ENCODE measurements at places on chromosomes 3 and 15.

DNA sequence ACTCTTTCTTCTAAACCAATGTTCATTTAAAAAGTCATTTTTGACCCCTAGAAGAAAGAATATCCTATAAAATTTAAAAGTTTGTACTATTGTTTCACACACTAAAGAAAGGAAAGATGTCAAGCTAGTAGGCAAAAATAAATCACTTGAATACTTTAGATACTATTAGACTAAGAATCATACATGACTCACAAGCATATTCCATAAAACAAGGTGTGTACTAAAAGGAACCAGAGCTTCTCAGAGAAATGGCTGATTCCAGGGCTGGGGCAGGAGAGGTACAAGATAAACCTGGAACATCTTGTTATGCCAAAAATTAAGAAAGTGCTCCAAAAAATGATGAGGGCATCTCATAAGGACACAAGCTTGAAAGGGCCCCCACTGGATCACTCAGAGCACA is 8.7 kb downstream of the DLG1 start:
- DNase-seq: no peak

GRCh38 chr3:109072194-109072593 is 45.7 kb downstream of the MORC1 start:
- no peak for DNase-seq

GRCh38 chr15:52728899-52729298 is 49.7 kb upstream of the ATOSA start:
- DNase-seq: peak; percentile 37

DNA sequence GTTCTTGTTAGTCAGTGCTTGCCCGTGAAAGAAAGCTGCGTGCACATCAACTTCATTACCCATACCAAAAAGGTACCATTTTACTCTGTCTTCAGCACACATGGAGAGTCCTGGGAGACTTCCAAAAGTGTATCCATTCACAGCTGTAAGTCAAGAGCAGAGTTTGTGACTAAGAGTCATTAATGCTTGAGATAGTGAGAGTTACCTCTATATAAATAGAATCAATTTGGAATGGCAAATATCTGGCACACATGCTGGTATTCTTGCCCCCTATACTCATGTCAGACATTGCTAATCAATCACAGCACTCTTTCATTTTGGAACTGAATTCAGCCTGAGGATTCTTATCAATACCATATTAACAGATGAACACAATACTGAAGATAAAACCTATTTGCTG is 14.2 kb downstream of the CP start:
- DNase-seq: no peak

GRCh38 chr15:31269816-31270575 is 56.6 kb upstream of the KLF13 start:
- DNase-seq: no peak

GRCh38 chr3:11385326-11385725 is 113.1 kb downstream of the ATG7 start:
- no peak for DNase-seq

DNA sequence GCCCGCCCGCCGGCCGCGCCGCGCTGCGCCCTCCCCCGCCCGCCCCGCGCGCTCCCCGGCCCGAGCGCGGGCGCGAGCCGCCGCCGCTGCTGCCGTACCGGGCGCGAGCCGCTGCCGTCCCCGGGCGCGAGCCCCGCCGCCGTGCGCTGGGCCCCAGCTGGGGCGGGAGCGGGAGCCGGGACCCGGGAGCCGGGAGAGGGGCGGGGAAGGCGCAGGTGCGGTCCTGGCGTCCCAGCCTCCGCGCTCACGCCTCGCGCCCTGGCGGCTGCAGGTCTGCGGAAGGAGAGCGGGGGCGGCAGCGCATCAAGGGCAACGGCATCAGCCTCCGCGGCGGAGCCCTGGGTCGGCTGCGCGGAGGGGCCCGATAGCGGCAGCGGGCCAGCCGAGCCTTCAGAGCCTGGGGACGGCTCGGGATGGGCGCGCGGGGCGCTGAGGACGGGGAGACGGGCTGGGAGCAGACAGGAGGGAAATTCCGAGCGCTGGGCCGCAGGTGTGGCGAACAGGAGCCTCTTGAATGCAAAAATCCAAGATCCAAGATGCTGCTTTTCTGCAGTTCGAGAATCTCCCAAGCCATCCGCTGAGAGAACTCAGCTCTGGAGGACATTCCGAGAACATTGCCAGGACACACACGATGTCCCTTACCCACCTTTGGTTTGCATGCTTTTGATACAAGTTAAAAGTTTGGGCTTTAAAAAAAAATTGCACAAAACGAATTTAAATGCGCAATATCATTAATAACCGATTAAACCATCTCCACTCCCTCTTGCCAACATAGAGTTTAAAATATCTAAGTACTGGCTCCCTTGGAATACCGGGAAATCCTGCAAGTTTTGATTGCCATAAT is 251.1 kb downstream of the TJP1 start:
- no peak for DNase-seq

DNA sequence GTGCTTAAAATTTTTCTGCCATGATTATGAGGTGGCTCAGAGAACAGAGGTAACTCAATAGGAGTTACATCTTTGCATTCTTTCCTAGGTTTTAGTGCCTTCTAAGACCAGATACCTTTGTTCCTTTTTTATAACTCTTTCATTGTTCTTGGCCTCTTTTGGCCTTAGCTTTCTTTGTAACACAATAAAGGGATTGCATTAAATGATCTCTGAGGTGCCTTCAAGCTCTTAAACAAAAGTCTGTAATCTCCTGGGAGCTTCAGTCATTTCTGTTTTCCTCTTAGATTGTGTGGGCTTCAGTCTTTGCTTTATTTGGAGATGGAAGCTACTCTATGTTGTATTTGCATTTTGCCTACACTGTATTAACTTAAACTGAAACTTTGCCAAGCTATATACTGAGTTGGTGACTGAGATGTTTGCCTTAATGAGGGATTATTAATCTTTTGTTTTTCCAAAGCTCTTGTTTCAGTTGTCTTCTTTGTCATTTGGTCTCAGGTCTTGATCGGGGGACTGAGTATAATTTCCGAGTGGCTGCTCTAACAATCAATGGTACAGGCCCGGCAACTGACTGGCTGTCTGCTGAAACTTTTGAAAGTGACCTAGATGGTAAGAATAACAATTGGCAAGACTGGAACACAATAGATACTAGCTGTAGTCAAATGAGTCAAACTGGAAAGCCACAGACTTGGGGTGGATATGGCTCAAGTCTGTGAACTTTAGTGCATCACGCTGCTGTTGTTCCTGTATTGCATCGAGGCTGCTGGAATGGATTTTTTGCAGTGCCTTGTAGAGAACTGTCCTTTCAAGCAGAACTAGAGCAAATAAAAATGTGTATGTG is 110.3 kb downstream of the HCN4 start:
- no peak for DNase-seq

- no peak for DNase-seq
Measured at GRCh38 chr15:71455107-71455506, 339.8 kb downstream of the THSD4 start.

GRCh38 chr15:70091726-70092463 is 5.8 kb downstream of the TLE3 start:
- no peak for DNase-seq

DNA sequence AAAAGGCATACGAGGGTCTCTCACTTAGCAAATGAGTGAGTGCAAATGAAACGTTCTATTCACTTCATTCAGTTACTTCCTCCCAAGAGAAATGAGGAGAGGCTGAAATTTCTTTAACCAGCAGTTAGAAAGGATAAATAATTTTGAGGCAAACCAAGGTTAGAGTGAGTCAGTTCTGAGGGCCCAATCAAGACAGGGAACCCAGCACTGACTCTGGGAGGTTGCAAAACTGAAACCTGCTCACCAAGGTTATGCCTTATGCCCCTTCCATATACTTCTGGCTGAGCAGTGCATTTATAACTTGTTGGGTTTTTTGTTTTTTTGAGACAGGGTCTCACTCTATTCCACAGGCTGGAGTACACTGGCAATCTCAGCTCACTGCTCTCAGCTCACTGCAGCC is 4.5 kb upstream of the RPSA start:
- no peak for DNase-seq

DNA sequence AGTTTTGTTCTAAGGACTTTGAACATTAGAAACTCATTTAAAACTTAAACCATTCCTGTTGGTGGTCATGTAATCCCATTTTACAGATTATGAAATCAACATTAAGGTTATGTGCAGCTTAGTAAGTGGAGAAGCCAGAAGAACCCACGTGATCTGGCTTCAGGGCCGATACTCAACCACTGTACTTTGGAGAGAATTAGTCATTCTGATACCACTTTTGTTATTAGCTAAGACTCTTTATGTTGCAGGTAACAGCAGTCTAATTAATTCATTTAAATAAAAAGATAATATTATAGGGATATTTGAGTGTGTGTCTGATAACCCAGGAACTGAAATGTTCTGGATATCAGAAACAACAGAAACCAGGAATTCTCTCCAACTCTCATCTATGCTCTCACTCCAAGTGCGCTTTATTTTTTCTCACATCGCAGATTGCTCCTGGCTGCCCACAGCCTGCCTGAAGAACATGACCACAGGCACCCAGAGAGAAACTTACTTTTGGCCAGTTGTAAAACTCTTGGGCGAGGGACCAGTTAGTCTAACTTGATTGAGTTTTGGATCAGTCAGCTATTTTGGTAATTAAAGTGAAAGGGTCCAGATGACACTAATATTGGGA is 25.2 kb downstream of the UBE2E1 start:
- no peak for DNase-seq

DNA sequence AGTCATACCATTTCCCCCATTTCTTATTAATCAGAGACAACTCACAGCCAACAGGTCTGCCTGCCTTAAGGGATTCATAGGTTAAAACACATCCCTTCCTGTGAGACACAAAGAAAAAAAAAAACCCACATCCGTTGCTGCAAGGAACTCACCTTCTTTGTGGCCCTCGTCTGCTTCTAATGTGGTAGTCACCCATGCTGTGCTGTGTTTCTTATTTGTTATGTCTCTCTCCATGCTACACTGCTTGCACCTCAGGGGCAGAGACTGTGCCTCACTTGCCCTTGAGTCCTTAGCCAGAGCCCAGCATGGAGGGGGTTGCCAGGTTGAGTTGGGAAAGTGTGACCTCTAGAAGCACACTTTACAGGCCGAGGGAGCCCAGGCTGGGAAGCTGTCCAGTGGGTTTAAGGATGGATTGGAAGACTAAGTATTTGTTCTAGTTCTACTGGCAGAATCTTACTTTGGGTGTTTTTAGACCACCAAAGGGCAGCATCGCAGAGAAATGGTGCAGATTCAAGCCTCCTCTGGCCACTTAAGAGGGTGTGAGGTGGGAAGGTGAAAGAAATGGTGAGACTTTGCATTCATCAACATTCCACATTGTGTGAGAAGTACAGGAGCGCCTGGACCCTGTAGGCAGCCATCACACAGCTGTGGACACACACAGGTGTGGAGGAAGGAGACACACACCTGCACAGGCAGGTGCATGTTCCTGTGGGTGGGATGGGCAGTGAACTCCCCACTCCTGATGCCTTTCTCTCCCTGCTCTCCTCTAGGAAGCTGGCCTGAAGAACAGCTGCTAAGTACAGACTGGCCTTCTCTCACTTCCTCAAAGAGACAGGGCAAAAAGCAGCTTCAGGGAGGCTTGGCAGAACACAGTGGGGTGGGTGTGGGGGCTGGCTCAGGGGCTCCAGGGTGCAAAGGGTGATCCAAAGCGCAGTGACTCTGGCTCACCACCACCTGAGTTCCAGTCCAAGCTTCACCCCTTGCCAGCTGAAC is 48.8 kb downstream of the GLB1 start:
- no peak for DNase-seq

GRCh38 chr15:98667521-98668179 is 19.3 kb downstream of the IGF1R start:
- DNase-seq: no peak

- no peak for DNase-seq
Measured at GRCh38 chr3:46269556-46269955, 27.3 kb downstream of the CCR3 start.

DNA sequence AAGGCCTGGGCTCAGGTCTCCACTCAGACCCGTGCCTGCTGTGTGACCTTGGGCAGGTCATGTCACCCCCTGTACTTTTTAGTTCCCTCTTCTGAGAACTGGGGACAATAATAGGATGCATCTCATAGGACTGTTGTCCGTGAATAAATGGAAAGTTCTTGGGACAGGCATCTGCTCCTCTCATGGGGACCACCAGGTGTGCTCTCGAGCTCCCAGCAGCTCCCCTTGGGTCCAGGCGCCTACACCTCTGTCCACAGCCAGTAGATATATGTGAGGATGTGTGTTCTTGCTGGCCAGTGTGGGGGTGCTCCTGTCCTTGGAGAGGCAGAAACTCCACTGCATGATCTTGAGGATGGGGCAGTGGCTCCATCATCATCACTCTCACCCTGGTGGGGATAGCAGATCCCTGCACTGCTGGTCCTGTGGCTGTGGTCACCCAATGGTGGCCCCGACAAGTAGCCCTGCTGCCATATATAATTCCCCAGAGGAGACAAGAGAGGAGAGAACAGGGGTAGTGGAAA is 257.6 kb upstream of the TLE3 start:
- no peak for DNase-seq

GRCh38 chr3:133767607-133768006 is 21.4 kb downstream of the TF start:
- no peak for DNase-seq

DNA sequence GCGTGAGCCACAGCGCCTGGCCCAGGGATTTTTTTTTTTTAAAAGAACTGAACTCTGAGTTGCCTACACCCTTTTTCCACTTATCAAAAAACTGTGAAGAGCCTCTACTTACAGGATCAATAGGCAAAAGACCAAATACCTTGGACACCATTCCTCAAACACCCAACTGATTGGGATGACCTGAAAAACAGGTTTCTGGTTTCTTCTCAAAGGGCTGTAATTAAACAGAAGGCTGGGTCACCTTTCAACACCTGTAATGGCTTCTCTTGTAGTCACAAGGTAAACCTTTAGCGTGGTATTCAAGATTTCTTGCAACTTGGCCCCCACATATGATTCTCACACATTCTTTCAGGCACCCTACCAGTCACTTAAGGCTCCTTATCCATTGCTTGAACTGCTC is 38.4 kb upstream of the PLXND1 start:
- no peak for DNase-seq

DNA sequence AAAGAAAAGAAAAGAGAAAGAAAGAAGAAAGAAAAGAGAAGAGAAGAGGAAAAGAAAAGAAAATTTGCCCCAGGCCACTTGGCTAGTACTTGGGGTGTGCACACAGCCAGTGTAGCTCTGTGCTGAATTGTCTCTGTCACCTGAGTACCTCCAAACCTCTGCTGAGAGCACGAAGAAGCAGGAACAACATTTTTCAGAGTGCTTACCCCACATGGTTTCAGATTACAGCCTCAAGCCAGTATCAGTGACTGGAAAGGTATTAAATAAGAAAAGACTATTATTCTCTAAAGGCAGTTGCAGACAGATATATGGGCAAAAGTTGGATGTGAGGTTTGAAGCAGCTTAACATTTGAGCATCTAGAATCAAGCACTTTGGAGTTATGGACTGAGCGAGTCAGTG is 113.3 kb upstream of the PHLDB2 start:
- no peak for DNase-seq
